ENCODE measurements at places on chromosomes 11 and 22.

DNA sequence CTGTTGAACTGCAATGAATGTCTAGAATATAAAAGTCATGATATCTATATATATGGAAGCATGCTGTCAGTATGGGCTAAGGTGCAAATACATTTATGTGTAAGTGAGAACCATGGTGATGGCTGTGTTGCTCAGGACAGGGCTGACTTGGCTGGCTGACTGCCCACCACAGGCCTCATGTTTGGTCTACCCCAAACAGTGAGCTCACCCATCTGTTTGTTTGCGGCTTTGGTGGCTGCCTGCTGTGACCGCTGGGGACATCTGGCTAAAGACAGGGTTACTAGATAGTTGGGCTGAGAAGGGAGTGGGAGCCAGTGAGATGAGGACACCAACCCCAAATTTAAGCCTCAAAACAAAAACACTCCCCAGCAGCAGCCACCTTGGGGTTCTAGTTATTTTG lies 6.3 kb downstream of the CD44 start:
- peak; percentile 47 for DNase-seq

- no peak for DNase-seq
These were observed 4.6 kb downstream of the RAB38 start for GRCh38 chr11:88170673-88171072.

DNA sequence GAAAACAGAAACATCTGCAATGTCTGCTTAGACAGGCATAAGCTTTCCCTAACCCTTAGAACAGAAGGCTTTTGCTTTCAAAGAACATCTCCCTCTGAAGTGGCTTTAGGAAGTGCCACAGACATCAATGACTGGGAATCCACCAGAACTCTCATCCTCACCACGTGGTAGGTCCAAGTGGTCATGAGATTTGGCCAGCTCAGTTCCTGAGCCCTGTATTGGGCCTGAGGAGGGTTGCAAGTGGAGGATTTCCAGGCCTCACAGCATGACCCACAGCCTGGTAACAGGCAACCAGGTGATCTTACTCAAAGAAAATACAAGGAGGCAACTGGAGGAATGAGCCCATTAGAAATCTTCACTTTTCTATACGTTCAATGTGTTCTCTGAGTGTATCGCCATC lies 1.6 kb downstream of the CASP1 start:
- DNase-seq = no peak

DNA sequence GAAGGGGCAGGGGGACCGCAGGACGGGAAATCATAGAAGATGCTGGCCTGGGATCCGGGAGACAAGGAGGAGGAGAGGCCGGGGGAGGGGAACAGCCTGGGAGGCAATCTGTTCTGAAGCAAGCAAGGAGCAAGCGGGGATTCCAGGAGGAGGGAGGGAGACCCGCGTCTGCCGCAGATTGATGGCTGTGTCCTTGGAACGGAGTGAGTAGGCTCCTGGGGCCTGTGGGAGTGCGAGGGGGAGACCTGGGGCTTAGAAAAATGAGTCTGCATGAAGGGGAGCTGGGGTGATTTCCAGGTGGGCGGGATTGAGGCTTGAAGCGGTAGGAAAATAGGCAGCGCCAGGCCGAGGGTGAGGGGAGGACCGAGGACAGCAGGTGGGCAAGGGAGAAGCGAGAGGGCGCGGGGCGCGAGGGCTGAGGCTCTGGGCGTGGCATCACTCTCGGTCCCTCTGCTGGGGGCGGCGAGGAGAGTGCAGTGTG lies 1.6 kb upstream of the LRRC55 start:
- no peak for DNase-seq

DNA sequence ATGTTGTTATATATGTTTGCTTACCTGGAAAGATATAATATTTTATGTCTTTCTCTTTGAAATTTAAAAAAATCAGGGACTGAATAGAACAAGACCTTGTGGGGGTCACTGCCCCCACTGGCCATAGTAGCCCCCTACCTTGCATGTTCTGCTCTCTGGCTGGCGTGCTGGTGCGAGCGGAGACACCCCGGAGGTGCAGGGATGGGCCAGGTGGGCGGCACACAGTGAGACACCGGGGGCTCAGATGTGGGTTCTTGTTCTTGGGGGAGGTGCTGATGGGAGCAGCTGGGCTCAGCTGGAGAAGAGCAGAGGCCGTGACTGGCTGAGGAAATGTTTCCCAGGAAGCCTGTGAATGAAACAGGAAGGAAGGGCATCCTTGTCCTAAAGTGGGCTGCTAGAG lies 20.2 kb downstream of the GAB4 start:
- DNase-seq = no peak

DNA sequence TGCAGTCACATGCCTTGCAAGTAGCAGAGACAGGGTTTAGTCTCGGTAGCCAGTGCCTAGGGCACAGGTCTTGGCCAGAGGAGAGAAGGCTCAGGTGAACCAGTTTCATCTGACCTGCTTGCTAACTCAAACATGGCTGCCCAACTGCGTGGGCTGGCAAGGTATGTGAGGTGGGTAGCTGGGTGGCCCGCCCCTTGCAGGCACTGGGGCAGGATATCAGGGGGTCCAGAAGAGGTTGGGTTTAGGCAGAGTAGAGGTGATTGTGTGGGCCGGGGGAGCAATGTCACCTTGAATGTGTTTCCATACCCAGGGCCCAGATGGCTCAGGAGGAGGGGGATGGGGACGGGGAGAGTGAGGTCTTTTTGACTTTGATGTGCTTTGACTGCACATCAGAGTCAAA lies 37.7 kb downstream of the ST3GAL4 start:
- no peak for DNase-seq

DNA sequence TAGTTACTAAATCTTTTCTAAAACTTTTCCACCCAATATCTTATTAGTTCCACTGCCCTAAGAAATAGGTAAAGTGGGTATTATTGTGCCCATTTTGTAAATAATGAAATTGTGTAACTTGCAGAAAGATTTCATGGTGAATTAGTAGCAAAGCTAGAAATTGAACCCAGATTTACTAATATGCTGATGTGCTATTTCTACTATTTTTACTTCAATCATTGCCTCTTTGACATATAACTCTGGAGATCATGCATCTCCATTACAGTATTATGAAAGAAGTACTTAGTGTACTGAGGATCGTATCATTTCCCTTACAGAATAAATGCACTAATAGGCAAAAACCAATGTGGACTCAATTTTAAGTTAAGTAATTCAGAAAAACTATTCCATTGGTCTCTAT lies 119.0 kb downstream of the CSTPP1 start:
- no peak for DNase-seq

- DNase-seq = no peak
These were observed 9.9 kb upstream of the OR51V1 start for GRCh38 chr11:5210376-5210885.

GRCh38 chr11:47466701-47467250 lies 17.8 kb upstream of the RAPSN start:
- no peak for DNase-seq

DNA sequence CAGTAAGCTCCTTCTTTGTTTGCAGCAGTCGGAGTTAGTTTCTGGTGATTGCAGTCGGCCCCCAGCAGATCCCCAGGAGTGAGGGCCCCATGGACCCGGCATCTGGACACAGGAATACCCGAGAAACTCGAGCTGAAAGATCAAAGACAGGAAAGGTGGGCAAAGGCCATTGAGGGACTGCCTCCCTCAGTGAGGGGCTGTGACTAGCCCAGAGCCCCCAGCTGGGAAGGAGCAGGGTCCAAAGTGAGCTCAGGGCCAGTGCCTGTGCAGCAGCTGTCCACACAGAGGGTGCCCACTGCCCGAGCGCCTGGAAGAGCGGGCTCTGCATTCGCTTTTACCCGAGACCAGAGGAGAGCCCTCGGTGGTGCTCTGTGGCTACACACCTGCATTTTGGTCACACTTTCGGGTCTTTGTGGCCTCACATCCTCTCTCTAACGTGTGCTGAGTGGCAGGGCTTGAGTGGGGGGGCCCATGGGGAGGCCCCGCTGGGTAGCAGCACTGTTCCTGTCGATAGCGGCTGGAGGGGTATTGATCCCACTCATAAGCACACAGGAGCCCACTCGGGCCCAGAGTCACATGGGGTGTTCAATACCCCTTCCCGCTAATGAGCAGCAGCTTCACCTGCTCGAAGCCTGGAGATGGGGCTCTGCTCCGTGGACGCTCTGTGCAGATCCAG lies 532.9 kb downstream of the TBC1D22A start:
- DNase-seq = no peak

DNA sequence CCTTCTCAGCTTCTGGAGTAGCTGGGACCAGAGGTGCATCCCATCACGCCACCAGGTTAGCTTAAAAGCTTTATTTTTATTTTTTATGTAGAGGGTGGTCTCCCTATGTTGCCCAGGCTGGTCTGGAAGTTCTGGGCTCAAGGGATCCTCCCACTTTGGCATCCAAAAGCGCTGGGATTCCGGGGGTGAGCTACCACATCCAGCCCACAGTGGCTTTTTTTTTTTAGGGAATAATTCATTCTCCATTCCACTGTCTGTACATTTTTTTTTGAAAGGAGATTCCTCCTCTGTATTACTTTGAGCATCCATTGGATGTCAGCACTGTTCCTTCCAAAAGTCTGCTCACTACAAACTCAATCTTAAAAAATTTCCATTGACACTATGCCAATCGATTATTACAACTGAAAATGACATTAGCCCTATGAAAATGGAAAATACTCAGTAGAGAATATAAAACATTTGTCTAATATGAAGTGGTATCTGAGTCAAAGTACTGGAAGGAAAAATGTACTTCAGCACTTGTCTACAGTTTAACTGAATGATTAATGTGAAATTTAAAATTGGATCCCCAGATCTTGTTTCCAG lies 1.3 kb upstream of the LPXN start:
- DNase-seq = peak; percentile 61

DNA sequence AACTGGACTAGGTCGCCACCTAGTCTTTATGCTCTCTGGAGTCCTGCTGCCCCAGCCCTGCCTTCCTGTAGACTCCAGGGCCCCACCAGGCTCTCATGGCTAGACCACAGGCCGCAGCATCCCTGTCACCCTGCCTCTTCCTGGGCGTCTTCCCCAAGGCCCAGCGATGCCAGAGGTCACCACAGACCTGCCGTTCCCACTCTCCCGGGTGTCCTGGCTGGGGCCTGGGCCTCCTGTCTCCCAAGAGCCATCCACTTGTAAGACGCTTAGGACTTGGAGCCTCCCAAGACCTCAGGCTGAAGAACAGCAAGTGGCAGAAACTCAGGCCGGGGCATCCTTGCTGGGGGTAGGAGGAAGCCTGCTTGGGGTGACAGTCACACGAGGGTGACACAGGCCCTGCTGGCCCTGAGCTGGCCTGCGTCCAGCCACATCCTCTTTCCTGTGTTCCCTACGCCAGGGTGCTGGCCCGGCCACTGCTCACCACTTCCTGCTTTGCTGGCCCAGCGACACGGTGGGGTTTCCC lies 2.0 kb upstream of the TCIRG1 start:
- peak; percentile 80 for DNase-seq

DNA sequence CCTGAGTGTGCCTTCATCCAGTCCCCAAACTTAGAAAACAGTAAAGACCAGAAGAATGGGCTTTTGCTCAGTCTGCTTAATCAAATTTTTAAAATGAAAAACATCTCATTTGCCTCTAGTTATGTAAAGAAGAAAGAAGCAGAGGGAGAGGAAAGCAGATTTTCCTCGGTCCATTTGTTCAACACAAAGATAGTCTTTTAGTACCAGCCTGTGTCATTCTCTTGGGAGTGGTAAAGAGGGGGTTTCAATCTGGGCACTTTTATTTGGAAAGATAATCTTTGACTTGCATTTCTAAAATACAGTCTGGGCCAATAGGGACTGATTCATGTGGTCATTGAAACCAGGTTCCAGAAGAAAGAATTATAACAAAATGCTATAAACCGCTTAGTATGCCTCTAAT lies 29.5 kb downstream of the KREMEN1 start:
- DNase-seq = no peak

DNA sequence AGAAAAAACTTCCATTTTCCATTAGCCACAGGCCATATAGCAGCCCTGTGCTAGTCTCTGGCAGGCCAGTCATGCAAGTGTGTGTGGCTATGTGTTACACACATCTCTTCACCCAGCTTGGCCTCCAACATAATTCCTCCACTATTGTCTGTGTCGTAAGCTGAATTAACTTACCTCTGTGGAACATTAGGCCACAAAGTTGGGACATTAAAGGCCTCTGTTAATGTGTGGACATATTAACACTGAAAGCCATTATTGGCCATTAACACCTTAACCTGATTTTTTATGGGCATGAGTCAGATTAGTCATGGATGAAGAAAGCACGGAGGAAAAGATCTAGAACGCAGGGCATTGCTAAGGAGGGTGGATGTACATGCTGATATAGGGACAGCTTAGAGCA lies 100.1 kb downstream of the DBX1 start:
- no peak for DNase-seq

DNA sequence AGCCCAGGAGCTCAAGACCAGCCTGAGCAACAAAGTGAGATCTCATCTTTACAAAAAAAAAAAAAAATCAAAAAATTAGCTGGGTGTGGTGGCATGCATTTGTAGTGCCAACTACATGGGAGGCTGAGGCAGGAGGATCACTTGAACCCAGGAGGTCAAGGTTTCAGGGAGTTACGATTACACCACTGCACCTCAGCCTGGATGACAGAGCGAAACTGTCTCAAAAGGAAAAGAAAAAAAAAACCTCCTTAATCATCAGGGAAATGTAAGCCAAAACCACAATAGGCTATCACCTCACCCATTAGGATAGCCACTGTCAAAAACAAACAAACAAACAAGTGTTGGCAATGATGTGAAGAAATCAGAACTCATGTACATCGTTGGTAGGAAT lies 13.4 kb downstream of the DGCR2 start:
- peak; percentile 37 for DNase-seq

GRCh38 chr11:86119077-86119476 lies 50.2 kb upstream of the PICALM start:
- DNase-seq = no peak

- DNase-seq = no peak
These were observed 145.3 kb downstream of the DLG2 start for GRCh38 chr11:85481862-85482261.

DNA sequence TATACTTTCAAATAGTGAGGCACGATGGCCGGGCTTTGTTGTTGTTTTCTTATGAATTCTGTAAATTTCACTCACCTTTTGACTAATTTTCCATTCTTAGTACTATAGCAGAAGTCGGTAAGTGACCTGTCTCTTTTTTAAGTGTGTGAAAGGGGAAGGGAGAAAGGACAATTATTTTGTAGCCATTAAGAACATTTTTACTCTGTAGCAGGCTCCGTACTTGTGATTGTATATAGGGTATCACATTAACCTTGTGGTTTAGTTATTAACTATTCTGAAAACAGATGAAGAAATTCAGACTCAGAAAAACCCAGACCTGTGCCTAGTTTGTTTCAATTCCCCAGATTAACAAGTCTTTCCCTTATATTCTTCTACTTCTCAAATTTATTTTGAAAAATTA lies 78.7 kb downstream of the CASP12 start:
- no peak for DNase-seq

- DNase-seq = no peak
These were observed 34.2 kb upstream of the EHF start for GRCh38 chr11:34586488-34587281.
